ENCODE measurements at places on chromosomes 2 and 18.

DNA sequence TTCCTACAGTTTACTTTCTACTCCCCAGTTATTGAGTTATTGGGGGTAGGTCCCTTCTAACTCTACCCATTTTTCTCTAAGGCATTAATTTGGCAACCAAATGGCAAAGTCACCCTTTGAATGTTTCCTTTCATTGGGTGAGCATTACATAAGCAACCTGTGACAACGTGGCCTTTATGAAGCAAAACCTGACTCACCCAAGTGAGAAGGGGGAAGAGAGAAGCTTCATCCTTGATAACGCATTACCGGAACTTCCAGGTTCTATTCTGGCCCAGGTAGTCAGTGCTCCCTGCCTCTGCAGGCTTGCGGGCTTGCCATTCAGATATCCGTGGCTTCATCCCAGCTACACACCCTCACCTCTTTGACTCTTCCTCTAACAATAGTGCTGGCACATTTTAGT is 39.1 kb upstream of the FAM124B start:
- DNase-seq, result no peak

DNA sequence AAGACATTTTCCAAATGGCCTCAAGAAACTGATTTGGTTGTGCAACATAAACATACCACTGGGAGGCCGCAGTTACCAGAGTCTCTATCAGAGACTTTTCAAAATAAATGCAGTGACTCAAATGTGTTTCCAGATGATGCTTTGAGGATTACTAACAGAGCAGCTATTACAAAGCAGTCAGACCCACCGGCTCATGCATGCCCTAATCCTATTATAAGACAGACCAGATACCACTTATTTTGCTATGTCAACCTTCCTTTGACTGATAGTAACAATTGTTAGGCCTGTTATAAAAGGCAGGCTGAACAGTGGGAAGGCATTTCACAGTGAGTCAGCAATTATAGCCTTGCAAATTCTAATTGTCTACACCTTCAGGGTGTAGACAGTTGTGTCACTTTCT is 217.7 kb downstream of the LRRTM1 start:
- no peak for DNase-seq

GRCh38 chr18:51236225-51236624 is 38.7 kb upstream of the MEX3C start:
- no peak for DNase-seq

DNA sequence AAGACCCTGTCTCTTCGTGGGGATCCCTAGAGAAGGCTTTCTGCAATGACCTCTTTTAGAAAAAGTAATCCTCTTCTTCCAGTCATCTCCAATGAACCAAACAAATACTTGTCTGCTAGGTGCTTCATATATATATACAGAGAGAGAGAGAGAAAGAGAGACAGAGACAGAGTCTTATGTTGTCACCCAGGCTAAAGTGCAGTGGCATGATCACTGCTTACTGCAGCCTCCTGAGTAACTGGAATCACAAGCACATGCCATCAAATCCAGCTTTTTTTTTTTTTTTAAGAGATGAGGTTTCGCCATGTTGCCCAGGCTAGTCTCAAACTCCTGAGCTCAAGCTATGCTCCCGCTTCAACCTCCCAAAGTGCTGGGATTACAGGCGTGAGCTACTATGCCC is 18.6 kb upstream of the PKDCC start:
- no peak for DNase-seq

DNA sequence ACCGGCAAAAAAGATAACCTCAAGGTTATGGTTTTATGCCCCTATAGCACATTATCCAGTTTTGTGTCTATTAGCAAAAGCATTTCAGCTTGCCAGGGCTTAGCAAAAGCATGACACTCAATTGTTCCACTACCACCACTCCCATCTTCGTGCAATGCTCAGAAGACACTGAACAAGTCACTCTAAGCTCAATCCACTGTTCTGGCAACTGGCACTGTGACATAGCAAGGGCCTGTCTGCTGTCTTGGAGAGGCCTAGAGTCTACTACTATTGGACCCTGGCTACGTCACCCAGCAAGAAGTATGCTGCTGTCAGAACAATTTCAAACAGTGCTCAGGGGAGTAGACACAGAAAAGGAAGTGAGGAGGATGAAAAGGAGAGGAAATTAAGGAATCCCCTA is 103.5 kb upstream of the PPP1CB start:
- DNase-seq, result no peak

GRCh38 chr2:165109915-165110314 is 93.9 kb downstream of the SCN3A start:
- DNase-seq, result no peak
